Left ventricle myocardium inferior (tissue), 1 donor: ENCODE measurements at places on chromosomes 5 and 9. TPM values are rescaled to one million over a fixed set of nuclear protein-coding genes. Genes with fewer than 3 reads are reported as not detected.

Gene TUT7
- total RNA-seq = 15.0 TPM

Gene GZMA
- total RNA-seq = 1.5 TPM

Gene ADAMTS13
- 3.1 TPM for total RNA-seq

Gene ECM2
- total RNA-seq = 7.2 TPM

Gene ZFP2
- total RNA-seq = 0.80 TPM

Gene PIGO
- total RNA-seq = 9.4 TPM

Gene PHF24
- 0.11 TPM for total RNA-seq

Gene ANKS6
- total RNA-seq = 4.8 TPM

Gene OSMR
- total RNA-seq = 11.7 TPM

Gene OR1J2
- total RNA-seq = not detected

Gene TENT4A
- 9.5 TPM for total RNA-seq

DNA sequence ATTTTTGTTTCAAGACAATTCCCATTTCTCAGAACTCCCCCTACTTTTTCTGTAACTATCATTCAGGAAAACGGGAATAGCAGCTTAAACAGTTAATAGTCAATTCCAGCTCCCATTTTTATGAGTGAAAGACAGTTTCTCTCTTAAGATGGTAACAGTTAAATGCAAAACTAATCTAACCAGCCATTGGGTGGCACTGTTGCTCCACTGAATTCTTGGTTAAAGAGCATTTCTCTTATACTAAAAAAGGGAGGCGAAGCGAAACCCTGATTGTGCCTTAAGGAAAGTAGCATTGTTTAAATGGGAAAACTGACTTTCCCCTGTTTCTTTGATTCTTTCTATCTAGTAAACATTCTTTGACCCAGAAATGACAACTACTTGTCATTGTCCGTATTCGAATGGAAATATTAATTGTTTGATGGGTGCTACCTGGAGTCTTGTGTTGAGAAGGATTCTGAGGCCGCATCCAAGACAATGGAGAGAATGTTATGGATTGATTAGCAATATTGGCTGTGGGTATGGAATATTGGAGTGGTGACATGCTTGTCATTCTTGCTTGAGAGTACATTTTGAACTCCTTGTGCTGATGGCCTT is 507.8 kb downstream of the MAT2B start:
- peaks cover 9% of the 10 kb centered on the region for H3K27me3 ChIP-seq
- no peaks in the 10 kb centered on the region for H3K36me3 ChIP-seq
- no peak overlapping the region for H3K4me3 ChIP-seq
- no peak overlapping the region for H3K27ac ChIP-seq

GRCh38 chr9:94112716-94113465 is 28.6 kb downstream of the PTPDC1 start:
- H3K4me1 ChIP-seq = peaks cover 11% of the 10 kb centered on the region
- no peaks in the 10 kb centered on the region for H3K36me3 ChIP-seq
- H3K27ac ChIP-seq = peak overlapping the region; percentile 39
- no peak overlapping the region for H3K4me3 ChIP-seq
- DNase-seq = no peak

GRCh38 chr9:134908524-134909309 is 9.0 kb downstream of the FCN1 start:
- DNase-seq = no peak
- H3K4me1 ChIP-seq = no peaks in the 10 kb centered on the region
- no peak overlapping the region for H3K27ac ChIP-seq
- no peaks in the 10 kb centered on the region for H3K36me3 ChIP-seq
- no peak overlapping the region for H3K4me3 ChIP-seq

DNA sequence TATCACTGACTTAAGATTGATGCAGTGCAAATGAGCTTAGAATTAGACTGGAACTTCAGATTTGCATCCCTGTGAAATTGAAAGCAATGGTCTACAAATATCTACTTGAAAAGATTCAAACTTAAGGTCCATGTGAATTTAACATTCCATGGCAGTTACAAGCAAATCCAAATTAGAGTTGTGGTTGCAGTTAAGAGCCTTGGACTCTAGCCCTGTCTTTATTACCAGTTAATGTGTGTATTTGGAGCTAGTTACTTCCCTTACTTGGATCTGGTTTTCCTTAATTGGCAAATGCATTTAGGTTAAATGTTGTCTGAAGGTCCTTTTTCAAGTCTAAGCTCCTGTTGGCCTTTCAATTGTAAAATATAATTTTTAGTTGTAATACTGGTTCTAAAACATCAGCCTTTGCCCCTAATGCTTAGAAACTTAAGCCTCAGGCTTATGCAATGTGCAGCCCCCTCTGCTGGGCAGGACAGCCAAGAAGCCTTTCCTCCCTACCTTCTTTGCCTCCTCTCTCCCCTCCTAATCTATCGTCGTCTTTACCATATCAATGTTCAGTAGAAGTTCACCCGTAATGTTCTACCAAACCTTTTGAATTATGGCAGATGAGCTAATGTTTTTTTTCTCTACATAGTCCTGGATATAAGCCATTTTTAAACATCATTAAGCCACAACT is 59.5 kb downstream of the ERMP1 start:
- H3K27ac ChIP-seq = no peak overlapping the region
- H3K27me3 ChIP-seq = no peaks in the 10 kb centered on the region
- no peak overlapping the region for H3K4me3 ChIP-seq
- no peaks in the 10 kb centered on the region for H3K4me1 ChIP-seq

DNA sequence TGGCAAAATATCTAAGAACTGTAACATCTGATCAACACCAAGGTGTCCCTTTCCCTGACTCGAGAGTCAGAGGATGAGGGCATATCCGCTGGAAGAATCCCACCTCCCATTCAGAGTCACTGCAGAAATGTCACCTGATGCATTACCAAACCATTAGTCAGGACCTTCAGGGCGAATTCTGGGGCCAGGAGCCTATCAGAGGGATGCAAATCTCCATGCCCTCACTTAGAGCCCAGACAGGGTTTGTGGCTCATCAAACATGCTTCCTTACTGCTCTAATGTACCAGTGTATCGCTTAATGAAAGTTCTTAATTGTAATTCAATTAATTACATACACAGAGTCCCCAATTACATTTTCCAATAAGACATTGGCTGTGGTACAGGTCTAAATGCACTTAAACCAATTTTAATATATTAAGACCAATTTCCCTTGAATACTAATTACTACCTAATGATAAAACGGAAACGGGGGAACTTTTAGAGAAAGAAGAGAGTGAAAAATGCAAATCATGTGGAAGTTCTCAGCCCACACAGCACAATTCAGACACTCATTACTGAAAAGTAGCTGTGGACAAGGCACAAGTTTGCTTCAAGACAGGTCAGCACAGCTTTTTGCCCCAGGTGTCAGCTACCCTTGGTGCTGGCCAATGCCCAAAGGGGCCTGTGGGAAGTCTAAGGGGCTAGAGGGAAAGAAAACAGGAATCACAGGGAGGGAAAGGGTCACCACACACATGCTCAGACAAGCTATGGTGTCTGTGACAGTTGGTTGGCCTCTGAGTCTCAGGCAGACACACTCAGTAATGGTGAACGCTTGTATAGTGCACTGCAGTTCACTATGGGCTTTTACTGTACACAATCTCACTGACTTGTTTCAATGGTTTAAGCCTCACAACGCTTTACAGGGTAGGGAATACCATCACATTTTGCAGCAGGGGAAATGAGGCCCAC is 211.6 kb downstream of the MAPKAP1 start:
- H3K4me3 ChIP-seq = no peak overlapping the region
- peaks cover 7% of the 10 kb centered on the region for H3K4me1 ChIP-seq
- no peaks in the 10 kb centered on the region for H3K27me3 ChIP-seq
- H3K36me3 ChIP-seq = no peaks in the 10 kb centered on the region

GRCh38 chr9:76371901-76372300 is 22.3 kb downstream of the RFK start:
- H3K27me3 ChIP-seq = no peaks in the 10 kb centered on the region
- DNase-seq = no peak
- no peaks in the 10 kb centered on the region for H3K36me3 ChIP-seq
- peaks cover 41% of the 10 kb centered on the region for H3K4me1 ChIP-seq
- H3K4me3 ChIP-seq = no peak overlapping the region

DNA sequence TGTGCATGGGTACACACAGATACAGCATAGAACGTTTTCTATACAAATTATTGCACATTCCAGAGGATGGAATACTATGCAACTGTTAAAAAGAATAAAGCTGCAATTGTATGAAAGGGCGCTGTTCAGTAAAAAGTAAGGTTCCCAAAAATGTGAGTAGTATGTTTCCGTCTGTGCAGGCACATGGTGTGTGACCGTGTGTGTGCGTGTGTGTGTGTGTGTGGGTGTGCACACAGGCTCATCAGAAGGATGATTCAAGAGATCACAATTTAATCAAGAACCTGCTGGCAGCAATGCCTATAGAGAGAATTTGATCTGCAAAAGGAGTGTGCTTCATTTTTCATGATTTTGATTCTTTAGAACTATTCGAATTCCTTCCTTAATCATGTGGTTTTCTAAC is 76.3 kb downstream of the SEMA4D start:
- H3K4me1 ChIP-seq = peaks cover 19% of the 10 kb centered on the region
- no peak for DNase-seq
- H3K27ac ChIP-seq = no peak overlapping the region
- H3K36me3 ChIP-seq = no peaks in the 10 kb centered on the region

DNA sequence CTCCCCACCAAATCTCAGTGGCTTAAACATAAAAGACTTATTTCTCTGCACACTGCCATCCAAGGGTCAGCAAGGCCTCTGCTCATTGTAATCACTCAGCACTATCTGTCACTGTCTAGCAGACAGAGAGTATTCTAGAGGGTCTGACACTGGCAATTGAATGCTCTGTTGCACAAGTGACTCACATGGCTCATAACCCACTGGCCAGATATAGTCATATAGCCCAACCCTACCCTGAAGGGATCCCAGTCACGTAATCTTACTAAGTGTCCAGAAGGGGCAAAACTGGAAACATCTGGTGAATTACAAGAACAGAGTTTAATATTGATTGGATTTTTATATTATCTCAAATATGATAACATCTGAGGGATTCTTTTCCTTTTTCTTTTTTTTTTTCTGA is 80.7 kb downstream of the TSSK1B start:
- no peaks in the 10 kb centered on the region for H3K27me3 ChIP-seq
- peaks cover 9% of the 10 kb centered on the region for H3K4me1 ChIP-seq
- no peak overlapping the region for H3K4me3 ChIP-seq
- DNase-seq = no peak
- no peak overlapping the region for H3K27ac ChIP-seq
- no peaks in the 10 kb centered on the region for H3K36me3 ChIP-seq

GRCh38 chr5:135964670-135965320 is 10.0 kb upstream of the LECT2 start:
- H3K4me1 ChIP-seq = peaks cover 4% of the 10 kb centered on the region
- DNase-seq = no peak
- no peak overlapping the region for H3K4me3 ChIP-seq
- no peaks in the 10 kb centered on the region for H3K36me3 ChIP-seq
- H3K27me3 ChIP-seq = no peaks in the 10 kb centered on the region

DNA sequence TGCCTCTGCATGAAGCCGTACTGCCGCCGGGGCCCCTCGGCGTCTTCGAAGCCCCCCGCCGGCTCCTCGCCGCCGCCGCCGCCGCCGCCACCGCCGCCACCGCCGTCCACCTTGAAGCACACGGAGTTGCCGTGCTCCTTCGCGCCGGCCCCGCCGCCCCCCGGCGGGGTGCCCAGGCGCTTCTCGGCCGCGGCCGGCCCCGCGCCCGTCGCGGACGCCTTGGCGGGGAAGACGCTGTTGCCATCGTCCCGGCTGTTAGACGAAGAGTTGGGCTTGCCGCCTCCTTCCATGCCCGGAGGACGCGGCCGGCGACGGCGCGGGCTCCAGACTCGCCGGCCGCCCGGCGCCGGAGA is 400 bp downstream of the HCN1 start:
- no peaks in the 10 kb centered on the region for H3K36me3 ChIP-seq
- DNase-seq = no peak
- peaks cover 12% of the 10 kb centered on the region for H3K4me1 ChIP-seq
- peak overlapping the region; percentile 58 for H3K4me3 ChIP-seq

GRCh38 chr5:167864801-167865200 is 426.6 kb upstream of the WWC1 start:
- H3K4me3 ChIP-seq = no peak overlapping the region
- no peaks in the 10 kb centered on the region for H3K27me3 ChIP-seq
- no peak for DNase-seq
- no peak overlapping the region for H3K27ac ChIP-seq
- H3K36me3 ChIP-seq = no peaks in the 10 kb centered on the region

- H3K36me3 ChIP-seq = no peaks in the 10 kb centered on the region
- no peaks in the 10 kb centered on the region for H3K27me3 ChIP-seq
- peak; percentile 29 for DNase-seq
- no peak overlapping the region for H3K4me3 ChIP-seq
- peaks cover 43% of the 10 kb centered on the region for H3K4me1 ChIP-seq
- H3K27ac ChIP-seq = peak overlapping the region; percentile 49
Observed at GRCh38 chr9:69339620-69340019, 14.6 kb downstream of the ENTREP1 start.

- H3K4me1 ChIP-seq = no peaks in the 10 kb centered on the region
- H3K27me3 ChIP-seq = peaks cover 24% of the 10 kb centered on the region
- H3K4me3 ChIP-seq = no peak overlapping the region
Observed at GRCh38 chr5:35436400-35437057, 181.1 kb upstream of the SPEF2 start.

- no peak for DNase-seq
- no peaks in the 10 kb centered on the region for H3K36me3 ChIP-seq
- H3K4me3 ChIP-seq = no peak overlapping the region
- H3K27me3 ChIP-seq = peaks cover 13% of the 10 kb centered on the region
- H3K27ac ChIP-seq = no peak overlapping the region
Observed at GRCh38 chr5:6780802-6781391, 67.7 kb downstream of the TENT4A start.

DNA sequence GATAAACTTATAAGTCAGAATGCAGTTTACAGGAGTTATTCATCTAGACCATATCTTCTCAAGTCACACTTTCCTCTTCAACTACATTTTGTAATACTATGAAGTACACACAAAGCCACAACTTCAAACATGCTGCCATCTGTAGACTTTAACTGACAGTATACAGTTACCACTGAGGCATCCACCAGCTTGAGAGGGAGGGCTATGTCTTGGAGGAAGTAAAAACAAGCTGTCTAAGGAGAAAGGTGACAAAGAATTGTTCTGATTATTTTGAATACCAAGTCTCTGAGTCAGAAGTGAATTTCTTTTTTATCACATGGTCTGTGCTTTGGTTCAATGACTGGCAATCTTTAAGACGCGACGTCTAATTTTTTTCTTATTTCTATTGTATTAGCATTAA is 97.6 kb upstream of the CDH10 start:
- no peaks in the 10 kb centered on the region for H3K36me3 ChIP-seq
- DNase-seq = no peak
- no peak overlapping the region for H3K4me3 ChIP-seq
- H3K27ac ChIP-seq = no peak overlapping the region
- H3K27me3 ChIP-seq = no peaks in the 10 kb centered on the region
